ENCODE measurements at places on chromosomes 12 and 14.

DNA sequence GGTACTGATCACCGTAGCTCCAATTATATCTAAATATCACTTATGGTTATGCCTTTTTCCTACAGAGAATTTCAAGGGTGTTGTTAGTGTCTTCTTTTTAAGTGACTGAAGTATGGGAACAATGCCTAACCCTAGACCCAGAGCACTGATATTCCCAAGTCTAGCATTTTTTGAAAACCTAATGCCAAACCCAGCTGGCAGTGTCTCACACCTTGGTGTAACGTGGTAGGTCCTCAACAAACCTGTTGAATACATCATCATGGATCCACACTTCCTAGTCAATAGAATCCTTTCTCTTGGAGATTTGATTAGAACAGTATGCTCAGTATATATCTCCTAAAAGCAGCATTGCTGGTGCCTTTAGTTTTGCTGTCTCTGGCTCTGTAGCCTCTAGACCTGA is 37.7 kb upstream of the RMST start:
- DNase-seq = no peak

DNA sequence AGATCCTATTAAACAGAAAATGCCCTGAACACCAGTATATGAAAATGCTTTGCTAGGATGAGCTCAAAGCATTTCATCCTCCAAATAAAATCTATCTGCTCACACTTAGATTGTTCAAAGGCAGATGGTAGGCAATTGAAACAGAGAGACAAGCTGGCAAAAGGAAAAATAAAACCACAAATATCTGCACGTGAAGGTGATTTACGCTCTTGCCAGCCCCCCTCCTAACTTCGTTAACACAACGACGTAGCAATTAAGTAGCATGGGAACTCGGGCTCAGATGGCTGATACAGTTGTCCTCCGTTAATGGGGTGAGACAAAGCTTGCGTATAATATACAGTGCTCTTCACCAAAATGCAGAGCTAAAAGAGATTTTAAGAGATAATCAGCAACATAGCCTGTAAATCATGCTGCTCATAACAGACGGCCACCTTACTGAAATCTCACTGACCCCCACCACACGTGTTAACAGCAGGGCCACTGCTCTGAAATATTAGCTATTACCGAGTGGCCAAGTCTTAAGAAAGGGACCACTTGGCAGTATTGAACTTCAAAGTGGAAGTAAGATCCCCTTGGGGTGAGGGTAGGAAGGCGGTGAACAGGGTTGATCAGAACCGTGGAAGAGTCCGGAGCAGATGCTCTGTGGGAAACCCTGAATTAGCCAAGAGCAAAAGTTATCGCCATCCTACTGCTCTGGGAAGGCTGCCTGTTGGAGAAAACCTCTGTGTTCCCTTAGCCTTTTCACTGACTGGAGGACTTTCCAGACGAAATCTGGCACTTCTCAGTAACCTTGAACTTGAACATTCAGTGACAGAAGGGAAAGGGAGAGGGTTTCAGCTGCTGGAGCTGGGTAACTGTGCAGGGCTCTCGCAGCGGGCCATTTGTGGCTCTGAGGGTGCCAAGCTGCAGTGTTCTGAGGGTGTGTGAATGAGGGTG is 23.1 kb downstream of the ETV6 start:
- DNase-seq = no peak

DNA sequence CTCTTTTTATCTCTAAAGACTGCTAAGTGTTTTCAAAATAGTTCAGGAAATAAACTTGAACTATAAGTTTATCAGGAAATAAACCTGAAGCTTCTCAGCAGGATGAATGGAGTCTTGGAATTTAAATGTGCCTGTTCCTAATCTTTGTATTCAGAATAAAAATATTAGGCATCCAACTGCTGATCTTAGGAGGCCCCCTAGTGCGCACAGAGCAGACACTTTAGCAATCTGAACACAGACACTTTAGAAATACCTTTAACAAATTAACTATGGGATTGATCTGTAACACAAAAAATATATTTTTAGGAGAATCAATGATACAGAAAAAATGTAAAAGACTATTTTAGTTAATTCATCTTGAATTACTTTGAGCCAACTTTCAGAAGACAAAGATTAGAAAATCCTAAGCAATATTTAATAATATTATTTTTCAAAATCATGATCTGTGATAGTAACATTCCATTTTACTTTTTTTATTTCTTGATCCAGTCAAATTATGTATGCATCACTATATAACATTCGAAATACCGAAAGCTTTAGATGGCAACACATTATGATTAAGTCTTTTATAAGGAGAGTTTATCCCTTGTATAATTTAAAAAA is 80.9 kb downstream of the SLC41A2 start:
- DNase-seq = no peak

- no peak for DNase-seq
Observed at GRCh38 chr14:75153295-75153694, 23.1 kb downstream of the TMED10 start.

- no peak for DNase-seq
Observed at GRCh38 chr12:21543151-21543550, 17.1 kb downstream of the SPX start.

DNA sequence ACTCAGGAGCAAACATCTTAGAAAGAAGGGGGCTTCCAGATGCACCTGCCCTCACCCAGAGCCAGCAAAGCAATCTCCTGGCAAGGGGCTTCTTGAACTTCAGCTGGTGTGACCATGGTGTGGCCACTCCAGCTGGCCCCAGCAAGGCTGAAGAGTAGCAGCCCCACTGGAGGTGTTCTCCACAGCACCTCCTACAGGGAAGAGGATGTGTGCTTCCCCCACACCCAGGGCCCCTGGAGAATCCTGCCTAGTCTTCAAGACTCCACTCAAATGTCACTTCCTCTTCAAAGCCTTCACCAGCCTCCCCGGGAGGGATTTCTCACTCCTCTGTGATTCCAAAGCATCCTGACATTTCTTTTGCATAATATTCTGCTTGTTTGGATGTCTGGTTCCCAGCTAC is 8.5 kb downstream of the RAB15 start:
- no peak for DNase-seq

DNA sequence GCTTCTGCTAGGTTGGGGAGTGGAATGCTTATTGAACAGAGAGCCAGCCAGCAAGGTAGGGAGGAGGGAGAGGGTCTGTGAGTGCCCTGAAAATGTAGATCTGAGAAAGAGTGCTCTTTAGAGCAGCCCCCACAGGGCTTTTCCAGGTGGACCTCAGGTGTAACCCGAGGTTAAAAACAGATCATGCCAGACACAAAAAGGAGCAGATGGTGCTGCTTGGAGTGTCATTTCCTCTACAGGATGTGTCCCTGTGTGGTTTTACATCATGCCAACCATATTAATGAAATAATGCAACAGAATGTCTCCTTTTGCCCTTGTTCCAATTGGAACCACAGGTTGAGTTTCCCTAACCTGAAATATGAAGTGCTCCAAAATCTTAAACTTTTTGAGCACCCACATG is 6.4 kb downstream of the SUSD6 start:
- no peak for DNase-seq

- no peak for DNase-seq
Observed at GRCh38 chr14:23559010-23559925, 3.2 kb downstream of the THTPA start.

DNA sequence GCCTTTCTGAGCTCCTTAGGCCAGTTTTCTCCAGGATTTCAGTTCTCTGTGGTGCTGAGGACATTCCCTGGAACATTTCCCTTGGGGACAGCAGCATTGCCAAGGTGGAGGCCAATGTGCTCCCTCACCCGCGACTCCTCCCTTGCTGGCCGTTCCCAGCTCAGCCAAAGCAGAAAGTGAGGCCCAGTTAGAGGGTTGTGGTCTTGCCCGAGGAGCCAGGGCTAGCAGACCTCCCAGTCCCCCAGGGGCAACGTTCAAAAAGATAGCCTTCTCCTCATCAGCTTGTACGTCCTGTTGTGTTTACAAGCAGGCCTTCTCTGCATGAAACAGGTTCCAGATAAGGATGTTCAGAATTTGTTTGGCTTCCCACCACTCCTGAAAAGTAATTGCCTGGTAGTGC is 78.4 kb downstream of the SSPN start:
- no peak for DNase-seq

DNA sequence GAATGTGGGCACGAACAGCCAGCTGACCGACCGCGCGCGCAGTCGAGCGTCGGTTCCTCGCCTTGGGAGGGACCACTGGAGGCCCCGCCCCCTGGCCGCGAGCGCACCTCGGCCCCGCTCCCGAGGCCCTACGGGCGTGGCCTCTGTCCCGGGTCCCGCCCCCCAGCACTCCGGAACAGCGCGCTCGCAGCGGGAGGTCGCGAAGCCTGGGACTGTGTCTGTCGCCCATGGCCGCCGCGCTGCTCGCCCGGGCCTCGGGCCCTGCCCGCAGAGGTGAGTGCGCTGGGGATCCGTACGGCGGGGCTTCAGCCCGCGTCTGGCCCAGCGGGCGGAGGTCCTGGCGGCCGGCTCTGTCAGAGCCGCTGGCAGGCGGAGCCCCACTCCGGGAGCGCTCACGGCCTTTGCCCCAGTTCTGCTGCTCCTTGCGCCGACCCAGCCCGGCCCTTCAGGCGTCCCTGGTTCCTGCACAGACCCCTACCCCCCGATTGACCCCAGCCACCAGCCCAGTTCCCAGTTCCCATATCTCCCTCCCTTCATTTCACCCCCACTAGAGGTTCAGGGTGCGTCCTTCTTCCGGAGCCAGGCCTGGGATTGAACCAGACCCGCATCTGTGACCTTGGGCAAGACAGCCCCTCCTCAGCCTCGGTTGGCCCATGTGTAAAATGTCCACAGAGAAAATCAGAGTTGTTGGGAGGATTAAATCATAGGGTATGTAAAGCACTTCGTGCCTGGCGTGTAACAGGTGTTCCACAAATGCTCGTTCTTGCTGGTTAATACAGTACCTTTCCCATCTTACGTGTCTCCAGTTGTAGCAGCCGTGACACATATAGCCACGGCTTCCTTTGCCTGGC is at the start of gene ACADS:
ACADS (plus strand) TSS at position 168 of the 851 bp plus-strand sequence; CDS start at position 228, 60 bp downstream.
- peak; percentile 86 for DNase-seq

DNA sequence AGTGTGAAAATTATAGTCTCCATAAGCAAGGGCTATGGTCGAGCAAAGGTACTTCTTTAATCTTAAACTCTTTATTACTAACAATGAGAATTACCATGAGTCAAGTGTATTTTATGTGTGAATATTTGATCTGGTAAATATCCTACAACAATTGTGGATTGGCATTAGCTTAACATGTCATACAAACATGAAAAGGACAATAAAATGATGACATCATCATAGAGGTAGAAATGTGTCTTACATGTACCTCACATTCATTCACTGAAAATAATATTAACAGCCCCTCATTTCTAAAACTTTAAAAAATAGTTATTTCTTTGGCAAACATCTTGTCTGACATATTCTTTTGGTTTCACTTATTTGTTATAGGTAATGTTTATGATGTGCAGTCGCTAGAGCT is 355.0 kb downstream of the NAV3 start:
- DNase-seq = no peak

GRCh38 chr14:103533137-103533998 is 4.4 kb downstream of the TRMT61A start:
- no peak for DNase-seq

DNA sequence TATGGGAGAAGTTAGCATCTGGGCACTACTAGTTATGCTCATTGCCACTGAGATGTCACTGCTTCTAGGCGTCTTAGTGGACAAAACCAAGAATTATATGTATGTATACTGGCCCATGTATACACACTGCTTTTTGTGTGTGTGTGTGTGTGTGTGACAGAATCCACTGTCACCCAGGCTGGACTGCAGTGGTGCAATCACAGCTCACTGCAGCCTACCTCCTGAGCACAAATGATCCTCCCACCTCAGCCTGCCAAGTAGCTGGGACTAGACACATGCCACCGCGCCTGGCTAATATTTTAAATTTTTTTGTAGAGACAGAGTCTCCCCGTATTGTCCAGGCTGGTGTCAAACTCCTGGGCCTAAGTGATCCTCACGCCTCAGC is 25.2 kb downstream of the LIMA1 start:
- peak; percentile 52 for DNase-seq

DNA sequence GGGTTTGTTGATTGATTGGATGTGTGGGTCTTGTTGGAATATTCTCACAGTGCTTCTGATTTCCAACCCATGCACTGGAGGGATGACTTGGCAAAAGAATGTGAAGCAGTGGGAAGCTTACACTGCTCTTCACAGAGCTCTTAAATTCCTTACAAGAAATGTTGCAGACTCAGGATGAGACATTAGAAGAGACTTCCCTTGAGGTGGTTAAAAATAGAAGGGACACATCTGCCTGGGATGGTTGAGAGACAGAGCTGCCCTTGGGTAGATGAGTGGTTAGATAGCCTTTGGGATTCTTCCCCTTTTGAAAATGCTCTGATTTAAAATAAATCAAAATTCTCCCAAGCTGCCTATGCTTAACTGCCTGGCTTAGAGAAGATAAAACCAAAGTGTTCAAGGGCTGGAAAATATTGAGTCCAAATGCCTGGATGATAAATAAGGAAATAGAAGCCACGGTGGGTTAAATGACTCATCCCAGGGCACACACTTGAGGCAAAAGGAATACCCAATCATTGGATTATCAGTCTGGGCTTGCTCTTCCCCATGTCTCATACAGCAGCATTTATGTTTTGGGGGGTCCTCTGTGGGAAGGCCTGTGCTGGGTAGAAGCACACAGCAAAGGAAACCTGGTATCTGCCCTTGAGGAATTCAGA is 264.3 kb downstream of the AKAP6 start:
- DNase-seq = no peak

- no peak for DNase-seq
Observed at GRCh38 chr12:115572440-115572839, 705.1 kb downstream of the MED13L start.

- no peak for DNase-seq
Observed at GRCh38 chr12:79415321-79415720, 275.4 kb downstream of the PAWR start.

DNA sequence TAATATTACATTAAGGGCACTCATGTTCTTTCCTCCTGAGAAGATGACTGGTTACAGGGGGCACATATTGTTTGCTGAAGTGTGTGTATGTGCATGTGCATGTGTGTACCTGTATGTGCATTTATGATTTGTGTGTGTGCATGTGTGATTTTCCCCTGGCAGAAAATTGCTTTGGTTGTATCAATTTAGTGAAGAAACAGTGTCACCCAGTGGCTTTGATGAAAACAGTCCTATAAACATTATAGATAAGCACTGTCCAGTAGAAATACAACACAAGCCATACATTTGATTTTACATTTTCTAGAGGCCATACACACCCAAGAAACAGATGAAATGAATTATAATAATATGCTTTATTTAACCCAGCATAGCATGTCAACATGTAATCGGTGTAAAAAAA is 8.6 kb downstream of the PDE3A start:
- no peak for DNase-seq

- DNase-seq = no peak
Observed at GRCh38 chr12:122185494-122186082, 2.7 kb downstream of the LRRC43 start.

DNA sequence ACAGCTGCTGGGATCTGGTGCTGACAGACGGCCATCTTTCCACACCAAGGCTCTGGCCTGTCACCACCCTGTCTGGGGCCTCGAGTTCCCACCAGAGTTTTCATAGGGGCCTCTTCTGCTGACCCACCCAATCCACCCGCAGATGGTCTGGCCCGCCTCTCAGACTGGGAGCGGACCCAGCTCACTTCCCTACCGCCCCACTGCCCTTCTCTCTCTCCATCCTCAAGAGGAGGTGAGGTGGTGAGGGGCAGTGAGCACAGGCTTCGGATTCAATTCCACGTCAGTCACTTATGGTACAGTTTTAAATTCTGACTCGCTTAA is 12.3 kb upstream of the RPS6KL1 start:
- DNase-seq = no peak

GRCh38 chr12:52558781-52559445 is 6.0 kb upstream of the KRT71 start:
- no peak for DNase-seq
